Activated T-cell treated with anti-CD3 and anti-CD28 coated beads for 48 hours (primary cell): ENCODE measurements at places on chromosomes 16 and 17.

DNA sequence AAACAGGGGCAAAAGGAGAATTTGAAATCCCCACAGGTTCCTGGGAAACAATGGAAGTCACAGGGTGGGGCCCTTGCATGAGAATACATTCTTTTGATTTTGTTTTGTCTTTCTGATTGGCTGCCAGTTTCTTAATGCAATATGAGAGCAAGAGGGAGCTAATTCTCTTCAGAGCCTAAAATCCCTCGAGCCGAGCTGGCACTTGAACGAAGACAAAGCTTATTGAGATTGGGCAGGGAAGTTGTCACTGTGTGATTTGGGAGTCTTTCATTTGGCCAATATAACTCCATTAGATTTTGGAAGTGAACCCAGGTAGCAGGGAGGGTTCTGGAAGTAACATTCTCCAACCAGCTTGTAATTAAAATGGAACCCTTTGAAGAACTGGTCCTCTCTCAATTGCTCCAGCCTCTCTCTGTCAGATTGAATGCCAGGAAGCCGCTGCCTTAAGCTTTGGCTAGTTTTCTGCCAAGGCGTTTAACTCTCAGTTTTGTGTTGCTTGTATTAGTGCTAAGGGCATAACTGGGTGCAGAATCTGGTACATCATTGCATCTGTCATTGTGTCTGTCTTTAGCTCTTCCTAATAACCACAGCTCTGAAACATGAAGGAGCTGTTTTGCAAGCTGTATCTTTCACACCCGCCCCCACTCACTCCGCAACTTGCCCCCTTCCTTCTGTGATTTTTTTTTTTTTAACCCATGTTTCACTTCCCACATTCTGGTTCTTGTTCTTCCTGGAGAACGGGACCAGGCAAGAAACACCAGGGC, 272.0 kb downstream of the MAF start:
- DNase-seq: no peak

DNA sequence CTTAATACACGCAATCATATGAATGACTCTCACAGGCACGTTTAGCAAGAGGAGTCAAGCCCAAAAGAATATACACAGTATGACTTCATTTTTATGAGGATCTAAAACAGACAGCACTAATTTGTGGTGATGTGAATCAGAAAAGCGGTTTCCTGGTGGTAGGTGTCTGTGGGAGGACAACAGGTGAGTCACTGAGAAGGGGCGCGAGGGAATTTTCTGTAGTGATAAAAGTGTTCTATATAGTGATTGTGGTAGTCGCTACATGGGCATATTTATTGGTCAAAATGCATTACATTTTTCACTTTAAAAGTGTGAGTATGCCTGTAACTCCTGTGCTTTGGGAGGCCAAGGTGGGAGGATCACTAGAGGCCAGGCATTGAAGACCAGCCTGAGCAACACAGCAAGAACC, 7.6 kb upstream of the TNRC6A start:
- DNase-seq: peak; percentile 49

DNA sequence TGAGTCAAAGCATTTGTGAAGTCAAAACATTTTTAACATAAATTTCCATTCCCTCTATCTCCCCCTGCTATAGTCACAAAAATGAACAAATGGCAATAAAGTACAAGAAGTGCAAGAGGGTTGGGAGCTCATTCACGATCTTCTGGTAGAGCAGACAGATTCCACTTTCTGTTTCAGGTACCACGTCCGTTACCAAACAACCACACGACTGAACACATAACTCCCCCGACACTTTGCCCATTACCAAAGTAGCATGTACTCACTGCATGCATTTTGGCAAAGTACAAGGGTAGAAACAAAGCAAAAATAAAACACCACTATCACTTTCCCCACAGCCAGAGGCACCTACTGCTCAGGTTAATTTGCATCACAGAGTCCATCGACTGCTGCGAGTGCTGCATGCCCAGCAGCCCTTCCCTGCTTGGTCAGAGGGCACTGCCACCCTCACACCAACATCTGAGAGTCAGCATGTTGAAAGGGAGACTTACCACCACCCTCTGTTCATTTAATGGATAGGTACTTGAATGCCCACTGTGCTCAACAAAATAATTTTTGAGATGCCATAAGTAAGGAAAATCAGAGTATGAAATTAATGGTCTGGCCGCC, 150.3 kb upstream of the AXIN2 start:
- no peak for DNase-seq

GRCh38 chr16:57341062-57341440, 17.5 kb upstream of the CCL22 start:
- DNase-seq: no peak

GRCh38 chr17:45719335-45720071, 64.6 kb upstream of the CRHR1 start:
- no peak for DNase-seq

GRCh38 chr17:65584604-65585521, 23.4 kb upstream of the AXIN2 start:
- no peak for DNase-seq

- no peak for DNase-seq
Measured at GRCh38 chr17:64277831-64278562, 14.9 kb upstream of the TEX2 start.

GRCh38 chr16:70788668-70789594, 12.0 kb downstream of the VAC14 start:
- DNase-seq: no peak

DNA sequence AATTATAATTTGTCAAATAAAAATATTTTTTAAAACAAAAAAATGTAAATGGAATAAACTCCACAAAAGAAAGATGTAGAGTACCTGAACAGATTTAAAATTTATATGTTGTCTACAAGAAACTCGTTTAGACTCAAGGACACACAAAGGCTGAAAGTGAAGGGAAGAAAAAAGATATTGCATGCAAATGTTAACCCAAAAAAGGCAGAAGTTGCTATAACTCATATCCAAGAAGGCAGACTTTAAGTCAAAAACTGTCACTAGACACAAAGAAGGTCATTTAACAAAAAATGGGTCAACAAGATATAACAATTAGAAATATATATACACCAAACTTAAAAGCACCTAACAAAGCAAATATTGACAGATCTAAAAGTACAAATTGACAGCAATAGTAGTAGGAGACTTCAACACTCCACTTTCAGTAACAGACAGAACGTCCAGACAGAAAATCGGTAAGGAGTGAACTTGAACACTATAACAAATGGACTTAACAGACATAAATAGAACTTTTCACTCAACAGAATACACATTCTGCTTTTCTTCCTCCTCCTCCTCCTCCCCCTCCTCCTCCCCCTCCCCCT, 40.8 kb upstream of the MYLK3 start:
- no peak for DNase-seq

DNA sequence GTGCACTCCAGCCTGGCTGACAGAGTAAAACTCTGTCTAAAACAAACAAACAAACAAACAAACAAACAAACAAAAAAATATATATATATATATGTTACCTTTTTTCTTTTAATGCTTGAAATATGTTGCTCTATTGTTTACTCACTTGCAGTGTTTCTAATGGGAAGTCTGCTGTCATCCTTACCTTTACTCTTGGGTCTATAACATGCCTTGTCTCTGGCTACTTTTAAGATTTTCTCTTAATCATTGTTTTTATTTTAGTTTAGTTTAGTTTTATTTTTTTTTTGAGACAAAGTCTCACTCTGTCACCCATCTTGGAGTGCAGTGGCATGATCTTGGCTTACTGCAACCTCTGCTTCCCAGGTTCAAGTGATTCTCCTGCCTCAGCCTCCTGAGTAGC, 16.1 kb upstream of the TNRC6A start:
- no peak for DNase-seq

GRCh38 chr16:79756571-79756970, 156.0 kb upstream of the MAF start:
- DNase-seq: no peak

- DNase-seq: peak; percentile 53
Measured at GRCh38 chr16:30844671-30845449, 49.0 kb downstream of the BCL7C start.

DNA sequence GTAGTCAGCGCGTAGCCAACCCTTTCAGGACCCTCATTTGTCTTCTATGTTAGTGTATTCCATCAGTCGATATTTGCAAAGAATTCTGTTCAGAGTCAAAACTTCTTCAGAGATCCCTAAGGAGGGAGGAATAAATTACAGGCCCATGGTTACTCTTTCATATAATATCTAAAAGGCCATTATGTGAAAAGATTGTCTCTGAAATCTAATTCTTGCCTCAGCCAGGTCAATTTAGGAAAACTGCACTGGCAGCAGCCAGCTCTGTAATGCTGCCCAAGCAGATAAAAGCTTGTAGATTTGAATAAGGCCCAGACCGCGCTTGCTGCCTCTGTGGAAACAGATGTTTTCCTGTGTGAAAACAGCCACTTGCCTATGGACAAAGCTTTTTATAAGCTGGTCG, 379.8 kb downstream of the CNTNAP4 start:
- DNase-seq: no peak

- DNase-seq: peak; percentile 39
Measured at GRCh38 chr17:67245694-67246402, 852 bp upstream of the HELZ start.

GRCh38 chr17:66552371-66552770, 250.0 kb downstream of the PRKCA start:
- no peak for DNase-seq

DNA sequence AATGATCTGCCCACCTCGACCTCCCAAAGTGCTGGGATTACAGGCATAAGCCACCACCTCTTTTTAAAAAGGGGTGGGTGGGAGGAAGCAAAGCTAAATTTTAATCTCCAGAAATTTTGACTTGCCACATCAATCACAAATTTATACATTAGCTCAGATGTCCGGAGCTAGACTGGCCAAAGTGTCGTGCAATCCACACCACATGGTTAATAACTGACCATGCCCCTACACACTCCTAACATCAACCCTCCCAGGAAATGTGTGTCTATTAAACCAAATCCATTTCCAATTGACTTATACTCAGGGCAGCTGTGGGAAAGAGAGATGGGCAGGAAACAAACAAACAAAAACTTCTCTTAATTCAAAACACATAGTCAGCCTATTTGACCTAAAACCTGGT, 29.9 kb downstream of the SMURF2 start:
- no peak for DNase-seq

DNA sequence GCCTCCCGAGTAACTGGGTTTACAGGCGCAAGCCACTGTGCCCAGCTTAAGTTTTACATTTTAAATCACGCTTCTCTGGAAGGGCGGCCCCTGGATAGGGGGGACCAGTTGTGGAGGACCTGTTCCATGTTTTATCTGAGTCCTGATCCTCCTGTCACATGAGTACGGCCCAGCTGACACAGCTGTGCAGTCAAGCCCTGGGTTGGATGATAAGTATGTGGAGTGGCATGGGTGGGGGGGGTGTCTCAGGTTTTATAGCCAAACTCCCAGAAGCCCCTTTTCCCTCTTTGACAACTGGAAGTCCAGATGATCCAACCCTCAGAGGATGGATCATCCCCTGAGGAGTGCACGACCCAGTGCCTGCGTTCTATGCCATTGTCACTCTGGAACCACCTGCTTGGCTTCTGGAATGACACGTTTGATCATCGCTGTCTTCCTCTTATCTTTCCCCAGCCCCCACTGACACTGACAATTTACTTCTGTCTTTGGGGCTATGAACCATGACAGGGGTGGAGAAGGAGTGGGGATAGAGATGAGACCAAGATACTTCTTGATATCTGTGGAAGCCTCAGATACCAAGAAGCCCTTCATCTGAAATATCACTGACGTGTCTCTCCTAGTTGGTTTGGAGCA, 191.2 kb downstream of the MSI2 start:
- DNase-seq: no peak

- no peak for DNase-seq
Measured at GRCh38 chr17:61073799-61074513, 325.7 kb upstream of the TBX2 start.

- no peak for DNase-seq
Measured at GRCh38 chr17:3528403-3528851, 29.2 kb downstream of the TRPV3 start.

- no peak for DNase-seq
Measured at GRCh38 chr17:17225901-17226300, 11.1 kb downstream of the FLCN start.

GRCh38 chr17:18225642-18226283, 328 bp downstream of the LLGL1 start:
- DNase-seq: no peak

DNA sequence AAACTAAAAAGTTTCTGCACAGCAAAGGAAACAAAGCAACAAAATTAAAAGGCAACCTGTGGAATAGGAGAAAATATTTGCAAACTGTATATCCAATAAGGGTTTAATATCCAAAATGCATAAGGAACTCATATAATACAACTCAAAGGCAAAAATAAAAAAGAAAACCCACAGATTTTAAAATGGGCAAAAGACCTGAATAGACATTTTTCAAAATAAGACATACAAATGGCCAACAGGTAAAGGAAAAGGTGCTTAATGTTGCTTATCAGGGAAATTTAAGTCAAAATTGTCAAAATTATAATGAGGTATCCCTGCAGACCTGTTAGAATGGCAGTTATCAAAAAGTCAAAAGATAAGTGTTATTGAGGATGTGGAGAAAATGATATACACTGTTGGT, 133.5 kb upstream of the CACNG5 start:
- DNase-seq: no peak

DNA sequence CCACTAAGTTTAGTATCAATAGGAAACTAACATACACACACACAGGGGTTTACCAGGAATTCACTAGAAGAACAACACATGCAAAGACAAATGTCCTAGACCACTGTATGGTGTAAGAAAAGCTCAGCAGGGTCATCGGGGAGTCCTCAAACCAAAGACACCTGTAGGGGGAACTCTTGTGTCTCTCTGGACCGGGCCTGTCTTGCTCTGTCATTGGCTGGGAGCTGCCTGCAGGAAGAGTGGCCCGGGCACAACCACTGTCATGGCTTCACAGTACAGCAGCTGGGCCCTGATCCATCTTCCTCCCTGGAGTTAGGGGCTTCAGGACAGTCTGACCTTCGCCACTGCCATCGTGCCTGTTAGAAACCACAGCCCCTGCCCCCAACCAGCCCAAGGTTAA, 263.6 kb upstream of the DYNLRB2 start:
- DNase-seq: no peak

DNA sequence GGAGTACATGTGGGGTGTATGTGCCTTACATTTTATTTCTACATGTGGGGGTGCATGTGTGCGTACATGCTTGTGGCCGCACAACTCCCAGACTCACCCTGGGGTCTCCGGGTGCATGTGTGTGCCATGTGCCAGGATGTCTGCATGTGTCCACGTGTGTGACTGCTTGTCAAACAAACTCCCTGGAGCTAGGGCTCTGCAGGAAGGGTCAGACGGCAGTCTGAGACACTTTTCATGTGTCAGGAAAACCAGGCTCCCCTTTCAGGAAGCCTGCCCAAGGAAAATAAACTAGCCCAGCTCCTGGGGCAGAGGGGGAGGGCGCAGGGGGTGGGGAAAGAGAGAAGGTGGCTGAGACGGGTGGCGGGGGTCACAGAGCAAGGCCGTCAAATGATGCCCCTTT, 44.7 kb downstream of the FZD2 start:
- no peak for DNase-seq
